ENCODE measurements at places on chromosomes 5 and 9.

DNA sequence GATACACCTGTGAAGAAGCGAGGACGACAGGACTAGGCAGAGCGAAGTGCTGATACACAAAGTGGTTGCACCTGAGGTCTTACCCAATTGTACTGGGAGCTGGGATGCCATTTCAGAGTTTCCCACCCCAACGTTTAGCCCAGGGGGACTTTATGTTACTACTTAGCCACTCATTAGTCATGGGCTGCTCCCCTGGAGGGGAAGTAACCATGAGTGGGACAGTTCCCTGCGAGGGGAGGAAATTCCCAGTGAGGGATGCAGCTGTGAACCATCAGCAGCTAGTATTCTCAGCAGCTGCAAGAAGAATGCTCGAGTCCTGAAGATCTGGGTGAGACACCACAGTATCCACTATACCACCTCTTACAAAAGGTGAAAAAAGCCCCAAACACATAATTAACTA lies 93.7 kb upstream of the ACTBL2 start:
- DNase-seq, result no peak

GRCh38 chr5:154479160-154479943 lies 1.3 kb upstream of the HAND1 start:
- DNase-seq, result no peak

DNA sequence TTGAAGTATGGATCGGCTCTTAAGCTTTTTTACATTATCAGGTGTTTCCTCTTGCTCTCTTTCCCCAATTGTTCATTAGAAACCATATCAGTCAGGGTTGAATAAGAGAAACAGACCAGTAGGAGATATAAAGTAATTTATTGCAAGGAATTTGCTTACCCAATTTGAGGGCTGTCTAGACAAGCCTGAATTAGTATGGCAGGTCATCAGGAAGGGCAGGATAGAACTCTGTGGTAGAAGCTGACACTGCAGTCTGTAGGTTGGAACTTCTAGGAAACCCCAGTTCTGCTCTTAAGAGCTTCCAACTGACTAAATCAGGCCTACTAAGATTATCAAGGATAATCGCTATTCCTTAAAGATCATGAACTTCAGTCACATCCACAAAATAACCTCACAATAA lies 24.3 kb downstream of the ISOC1 start:
- DNase-seq, result no peak

DNA sequence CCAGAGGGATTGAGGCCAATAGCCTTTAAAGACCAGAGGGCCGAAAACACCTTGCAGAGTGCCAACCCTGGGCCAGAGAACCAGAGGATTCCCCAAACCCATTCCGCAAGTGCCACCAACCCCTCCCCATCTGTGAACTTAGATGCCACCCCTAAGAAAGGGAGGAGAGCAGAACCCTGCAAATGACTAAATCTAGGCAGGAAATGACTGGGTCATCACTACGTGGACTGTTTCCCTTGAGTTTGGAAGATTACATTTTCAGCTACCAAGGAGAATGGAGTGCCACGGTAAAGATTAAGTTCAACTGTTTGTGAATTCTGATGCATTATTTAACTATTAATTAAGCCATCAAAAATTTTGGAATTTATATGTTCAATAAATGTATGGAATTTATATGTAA lies 142.8 kb downstream of the ENC1 start:
- DNase-seq, result no peak

- DNase-seq, result no peak
Observed at GRCh38 chr9:15743512-15743911, 190.7 kb downstream of the CCDC171 start.

GRCh38 chr5:115816226-115817081 lies at the start of gene CDO1:
TSS of gene CDO1 (minus strand) at chr5:115816659. CDS start at chr5:115816397, 262 bp downstream.
- no peak for DNase-seq

DNA sequence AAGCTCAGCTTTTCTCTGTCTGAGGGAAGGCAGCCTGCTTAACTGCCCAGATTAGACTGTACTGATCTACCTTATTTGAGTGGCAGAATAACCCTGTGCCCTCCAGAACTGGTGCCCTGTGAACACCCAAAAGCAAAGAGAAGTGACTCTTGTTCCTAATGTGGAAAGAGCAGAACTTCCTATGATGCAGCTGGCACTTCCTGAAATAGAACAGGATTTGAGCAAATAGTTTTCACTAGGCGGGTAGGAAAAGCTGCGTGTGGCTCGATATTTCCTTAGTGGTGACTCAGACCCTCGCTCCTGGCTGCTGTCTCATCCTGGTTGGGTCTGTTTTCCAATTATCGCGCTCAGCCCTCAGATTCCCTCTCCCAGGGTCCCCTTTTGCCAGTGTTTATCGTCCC lies 89.9 kb downstream of the SH3TC2 start:
- no peak for DNase-seq

- DNase-seq, result no peak
Observed at GRCh38 chr9:136078498-136079011, 16.5 kb downstream of the NACC2 start.

DNA sequence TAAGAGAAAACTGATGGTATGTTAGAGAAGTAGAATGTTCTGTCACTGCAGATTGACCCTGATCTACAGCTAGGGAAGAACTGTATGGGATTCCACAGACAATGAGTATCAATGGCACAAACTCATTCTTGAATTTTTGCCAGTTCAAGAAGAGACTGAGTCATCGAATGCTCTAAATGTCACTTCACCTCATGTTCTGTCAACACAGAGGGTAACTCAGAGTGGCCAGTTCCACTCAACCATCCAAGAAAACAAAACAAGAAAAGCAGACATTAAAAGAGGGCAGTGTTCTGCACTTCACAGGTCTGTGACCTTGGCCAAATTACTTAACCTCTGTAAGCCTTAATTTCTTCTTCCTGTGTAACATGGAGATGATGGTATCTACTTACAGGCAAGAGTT lies 132.2 kb upstream of the HMHB1 start:
- no peak for DNase-seq

- DNase-seq, result no peak
Observed at GRCh38 chr5:68232277-68232676, 16.7 kb downstream of the PIK3R1 start.

DNA sequence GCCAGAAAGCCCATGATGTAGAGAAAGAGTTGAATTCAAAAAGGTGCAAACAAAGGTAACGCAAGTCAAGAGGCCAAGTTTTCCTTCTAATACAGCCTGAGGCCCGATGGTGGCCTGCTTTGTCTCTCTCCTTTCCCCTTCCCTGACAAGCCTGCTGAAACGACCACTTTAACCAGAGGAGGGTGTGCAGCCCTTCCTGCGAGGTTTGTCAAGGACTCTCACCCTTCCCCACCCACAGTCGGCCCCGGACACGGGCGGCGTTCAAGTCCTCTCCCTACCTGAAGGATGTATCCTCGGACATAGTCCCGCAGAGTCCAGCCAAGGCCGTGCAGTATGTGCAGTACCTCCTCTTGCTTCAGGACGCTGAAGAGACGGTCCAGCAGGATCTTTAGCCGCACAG lies 318.2 kb downstream of the BNC2 start:
- DNase-seq, result no peak

DNA sequence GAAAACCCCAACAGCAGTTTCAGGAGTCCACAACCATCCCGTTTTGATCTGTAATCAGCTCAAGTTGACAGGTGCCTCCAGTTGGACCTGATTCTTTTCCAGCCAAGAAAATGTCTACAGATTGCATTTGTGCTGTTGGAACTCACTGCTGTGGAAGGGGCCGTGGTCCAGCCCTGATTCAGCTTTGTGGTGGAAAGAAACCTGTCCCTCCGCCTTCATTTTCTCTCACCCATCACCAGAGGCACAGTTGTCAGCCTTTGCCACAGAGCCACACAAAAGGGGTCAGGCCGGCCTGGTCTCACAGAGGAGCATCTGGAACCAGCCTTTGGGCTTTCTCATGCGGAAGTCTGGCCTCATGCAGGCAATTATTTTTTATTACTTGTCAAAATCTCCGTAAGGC lies 483.6 kb downstream of the GADD45G start:
- DNase-seq, result no peak

DNA sequence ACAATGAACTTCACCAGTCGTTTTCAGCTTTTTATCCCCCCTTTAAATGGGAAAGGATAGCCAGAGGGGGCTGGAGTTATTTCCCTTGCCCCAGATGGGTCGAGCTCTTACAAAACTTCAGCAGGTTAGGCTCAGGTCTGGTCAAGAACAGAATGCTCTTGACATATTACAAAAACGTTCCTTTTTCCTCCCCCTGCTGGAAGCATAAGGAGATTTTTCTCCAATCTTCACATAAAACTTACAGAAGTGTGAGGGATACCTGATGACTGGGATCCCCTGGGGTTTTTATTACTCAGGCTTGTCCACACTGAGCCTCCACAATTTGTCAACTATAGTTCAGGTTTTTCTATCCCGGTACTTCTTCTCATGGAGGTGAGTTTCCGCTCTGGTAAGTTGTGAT lies 60.8 kb downstream of the CSF2 start:
- no peak for DNase-seq

DNA sequence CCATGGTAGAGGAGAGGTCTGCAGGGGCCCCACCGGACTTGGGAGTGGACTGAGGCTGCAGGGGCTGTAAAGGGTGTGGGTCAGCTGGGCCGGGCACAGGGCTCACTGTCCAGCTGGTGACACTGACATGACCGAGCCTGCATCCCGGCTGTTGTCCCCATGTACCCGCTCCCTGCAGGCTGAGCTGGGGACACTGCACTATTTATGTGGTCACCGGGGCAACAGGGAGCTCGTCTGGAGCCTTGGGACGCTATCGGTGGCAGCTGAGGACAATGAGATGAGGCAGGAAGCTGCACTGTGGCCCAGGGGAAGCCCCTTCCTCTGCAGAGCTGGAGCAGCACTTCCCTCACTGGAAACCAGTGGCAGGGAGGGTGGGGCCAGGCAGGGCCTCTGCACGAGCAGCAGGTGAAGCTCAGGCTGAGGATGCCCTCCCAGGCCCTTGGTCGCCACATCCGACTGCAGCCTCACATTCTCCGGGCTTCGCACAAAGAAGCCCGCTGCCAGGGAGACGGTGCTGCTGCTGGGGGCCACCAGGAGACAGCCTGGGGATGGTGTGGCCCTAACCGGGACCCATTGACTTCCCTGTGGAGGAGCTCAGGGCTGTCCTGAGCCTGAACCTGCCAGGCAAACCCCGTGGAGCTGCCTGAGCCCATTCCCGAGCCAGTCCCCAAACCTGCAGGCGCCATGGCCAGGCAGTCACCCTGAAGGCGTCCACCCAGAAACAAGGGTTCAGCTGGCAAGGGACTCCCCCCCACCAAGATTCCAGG lies 26.4 kb downstream of the ZDHHC11B start:
- no peak for DNase-seq

GRCh38 chr9:121859646-121860045 lies 208.2 kb downstream of the DAB2IP start:
- no peak for DNase-seq

DNA sequence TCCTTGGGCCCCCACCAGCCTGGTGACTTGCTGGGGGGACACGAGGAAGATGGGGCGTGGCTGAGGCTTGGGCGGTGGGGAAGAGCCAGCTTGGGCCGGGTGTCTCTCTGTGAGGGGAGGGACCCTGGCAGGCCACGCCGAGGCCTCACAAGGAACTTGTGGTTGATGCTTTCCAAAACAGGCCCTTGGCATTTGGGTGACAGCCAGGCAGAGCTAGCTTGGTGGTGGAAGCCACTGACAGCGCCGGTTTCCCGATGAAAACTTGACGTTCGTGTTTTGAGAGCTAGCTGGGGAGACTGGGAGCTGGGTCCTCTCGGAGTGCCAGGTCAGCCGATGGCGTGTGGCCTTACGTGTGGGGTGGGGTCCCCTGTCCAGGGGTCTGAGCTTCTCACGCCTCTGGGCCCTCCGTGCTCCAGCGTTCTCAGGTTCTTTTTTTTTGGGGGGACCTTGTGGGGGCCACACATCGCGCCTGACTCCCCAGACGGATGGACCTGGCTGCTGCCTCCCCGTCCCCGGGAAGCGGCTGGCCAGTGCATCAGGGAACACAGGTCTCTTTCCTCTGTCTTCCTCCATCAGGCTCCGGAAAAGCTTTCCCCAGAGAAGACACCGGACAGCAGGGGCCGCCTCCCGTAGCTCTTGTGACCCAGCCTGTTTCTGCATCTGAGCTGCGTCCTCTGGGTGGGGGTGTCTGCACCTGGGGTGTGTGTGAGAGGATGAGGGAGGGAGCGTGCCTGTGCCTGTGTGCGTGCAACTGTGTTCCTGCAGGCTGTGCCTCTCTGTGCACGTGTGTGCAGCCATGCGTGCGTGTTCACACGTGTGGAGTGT lies 129.3 kb upstream of the LPCAT1 start:
- DNase-seq, result peak; percentile 51

DNA sequence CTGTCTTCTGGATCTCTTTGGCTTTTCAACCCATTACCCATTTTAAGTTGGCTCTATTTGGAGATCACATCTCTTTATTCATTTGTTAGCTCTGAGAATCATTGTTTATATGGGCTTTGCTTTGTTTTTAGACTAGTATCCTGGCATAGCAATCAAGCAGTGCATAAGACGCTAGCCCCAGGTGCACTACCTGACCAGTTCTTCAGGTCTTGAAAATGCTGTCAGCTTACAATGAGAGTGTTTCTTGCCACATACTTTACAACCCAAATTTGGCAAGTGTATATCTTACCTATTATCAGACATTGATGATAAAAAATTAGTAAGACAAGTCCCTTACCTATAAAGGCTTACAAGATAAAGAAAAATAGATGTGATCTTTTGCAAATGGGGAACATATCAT lies 12.2 kb downstream of the OXCT1 start:
- DNase-seq, result no peak

DNA sequence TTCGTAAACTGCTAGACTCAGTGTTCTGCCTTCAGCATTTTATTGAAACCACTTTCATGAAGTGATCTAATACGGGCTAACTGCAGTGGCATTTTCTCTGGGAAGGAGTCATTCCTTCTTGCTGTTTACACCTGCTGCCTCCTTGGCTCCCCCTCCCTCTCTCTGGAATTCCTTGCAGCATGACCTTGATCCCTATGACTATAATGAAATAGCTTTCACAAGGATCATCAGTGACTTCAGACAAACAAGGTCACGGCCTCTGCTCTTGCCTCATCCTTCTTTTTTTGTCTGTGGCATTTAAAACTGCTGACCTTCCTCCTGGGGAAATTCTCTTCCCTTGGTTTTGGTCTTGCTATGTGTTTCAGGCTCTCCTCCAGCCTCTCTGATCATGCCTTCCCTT lies 90.2 kb downstream of the ZNF462 start:
- DNase-seq, result no peak

DNA sequence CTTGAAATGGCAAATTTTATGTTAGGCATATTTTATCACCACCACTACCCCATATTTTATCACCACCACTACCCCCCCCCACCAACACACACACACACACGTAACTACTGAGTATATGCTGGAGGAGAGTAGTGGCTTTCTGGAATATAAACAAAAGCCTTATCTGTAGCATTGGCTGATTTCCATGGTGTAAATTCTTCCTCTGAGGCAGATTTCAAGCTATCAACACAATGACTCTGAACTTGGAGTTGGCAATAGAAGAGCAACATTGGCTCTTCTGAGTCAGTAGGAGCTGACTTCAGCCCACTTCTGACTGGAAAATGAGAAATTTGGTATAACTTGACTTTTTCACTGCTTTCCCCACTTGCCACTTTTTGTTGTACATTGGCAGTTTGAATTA lies 143.0 kb downstream of the CAVIN4 start:
- no peak for DNase-seq

- DNase-seq, result no peak
Observed at GRCh38 chr9:5957166-5957565, 58.3 kb downstream of the RANBP6 start.

Data from Jurkat, Clone E6-1 (cell line).